NCI-H1417 treated with DMSO at 0.1 percent for 48 hours (cell line): ENCODE measurements at places on chromosomes 2 and 18.
A peak's percentile ranks its signal among the peaks of the same experiment; 100 is the strongest.

DNA sequence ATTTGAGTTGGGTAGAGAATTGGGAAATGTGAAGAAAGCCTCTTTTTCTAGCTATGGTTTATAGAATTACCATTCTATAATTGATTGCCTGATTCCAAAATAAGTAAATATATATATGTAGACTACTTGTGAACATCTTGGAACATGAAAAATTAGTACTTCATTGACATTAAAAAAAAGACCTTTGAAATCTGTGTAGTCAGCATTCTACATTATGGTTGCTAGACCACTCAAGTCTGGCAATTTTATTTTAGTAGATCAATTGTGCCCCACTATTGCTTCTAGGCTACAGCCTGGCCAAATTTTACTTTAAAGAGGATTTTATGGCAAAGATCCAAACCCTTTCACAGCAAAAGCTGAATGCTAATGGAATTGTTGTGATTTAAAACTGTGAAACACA, 279.8 kb downstream of the IKZF2 start:
- DNase-seq = no peak

GRCh38 chr2:174717916-174718315, 46.4 kb downstream of the CHRNA1 start:
- no peak for DNase-seq

DNA sequence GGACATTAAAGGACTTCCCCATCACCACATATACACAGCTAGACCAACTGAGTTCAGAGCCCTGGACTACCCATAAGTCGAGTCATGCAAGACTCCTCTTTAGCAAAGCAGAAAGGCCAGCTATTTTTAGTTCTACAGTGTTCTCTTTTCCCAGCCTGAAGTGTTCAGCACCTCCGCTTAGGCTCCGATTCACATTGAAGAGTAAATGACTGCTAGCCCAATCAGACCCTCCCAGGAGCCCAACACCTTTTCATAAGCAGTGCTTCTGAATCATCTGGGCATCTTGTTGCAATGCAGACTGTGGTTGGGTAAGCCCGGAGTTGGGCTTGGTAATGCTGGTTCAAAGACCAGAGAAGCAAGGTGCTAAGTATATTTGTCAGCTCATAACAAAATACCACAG, 138.6 kb upstream of the MSH6 start:
- DNase-seq = no peak

DNA sequence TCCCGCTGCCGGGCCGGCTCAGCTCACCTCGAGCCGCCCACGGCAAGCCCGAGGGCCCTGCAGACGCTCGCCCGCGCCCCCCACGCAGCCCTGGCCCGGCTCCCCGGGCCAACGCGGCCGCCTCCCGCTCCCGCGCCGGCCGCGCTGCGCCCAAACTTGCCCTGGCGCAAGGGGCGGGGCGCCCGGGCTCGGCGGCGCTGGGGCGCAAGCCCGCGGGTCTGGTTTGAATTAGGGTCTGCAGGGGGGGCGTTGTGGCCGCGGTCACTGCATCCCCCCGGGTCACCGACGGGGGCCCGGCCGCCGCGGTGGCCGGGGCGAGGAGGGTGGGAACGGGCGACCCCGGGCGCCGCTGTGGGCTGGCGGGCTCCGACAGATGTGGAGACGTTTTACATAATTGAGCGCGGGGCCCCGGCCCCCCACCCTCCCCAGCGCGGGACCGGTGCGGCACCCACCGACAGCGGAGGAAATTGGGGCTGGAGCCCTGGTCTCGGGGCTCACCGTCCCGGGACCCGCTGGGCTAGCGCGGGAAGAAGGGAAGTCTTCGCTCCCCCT, 690 bp downstream of the SDC1 start:
- no peak for DNase-seq

- no peak for DNase-seq
Measured at GRCh38 chr2:230984393-230985220, 11.3 kb upstream of the SPATA3 start.

- no peak for DNase-seq
Measured at GRCh38 chr18:11047156-11047555, 102.2 kb downstream of the PIEZO2 start.

- DNase-seq = no peak
Measured at GRCh38 chr18:59549503-59550173, 147.6 kb downstream of the CCBE1 start.

GRCh38 chr18:77255426-77256105, 5.9 kb downstream of the GALR1 start:
- no peak for DNase-seq

- no peak for DNase-seq
Measured at GRCh38 chr2:82996217-82996616, 1462.9 kb downstream of the SUCLG1 start.

- DNase-seq = no peak
Measured at GRCh38 chr2:27615316-27615715, 13.5 kb downstream of the CCDC121 start.

DNA sequence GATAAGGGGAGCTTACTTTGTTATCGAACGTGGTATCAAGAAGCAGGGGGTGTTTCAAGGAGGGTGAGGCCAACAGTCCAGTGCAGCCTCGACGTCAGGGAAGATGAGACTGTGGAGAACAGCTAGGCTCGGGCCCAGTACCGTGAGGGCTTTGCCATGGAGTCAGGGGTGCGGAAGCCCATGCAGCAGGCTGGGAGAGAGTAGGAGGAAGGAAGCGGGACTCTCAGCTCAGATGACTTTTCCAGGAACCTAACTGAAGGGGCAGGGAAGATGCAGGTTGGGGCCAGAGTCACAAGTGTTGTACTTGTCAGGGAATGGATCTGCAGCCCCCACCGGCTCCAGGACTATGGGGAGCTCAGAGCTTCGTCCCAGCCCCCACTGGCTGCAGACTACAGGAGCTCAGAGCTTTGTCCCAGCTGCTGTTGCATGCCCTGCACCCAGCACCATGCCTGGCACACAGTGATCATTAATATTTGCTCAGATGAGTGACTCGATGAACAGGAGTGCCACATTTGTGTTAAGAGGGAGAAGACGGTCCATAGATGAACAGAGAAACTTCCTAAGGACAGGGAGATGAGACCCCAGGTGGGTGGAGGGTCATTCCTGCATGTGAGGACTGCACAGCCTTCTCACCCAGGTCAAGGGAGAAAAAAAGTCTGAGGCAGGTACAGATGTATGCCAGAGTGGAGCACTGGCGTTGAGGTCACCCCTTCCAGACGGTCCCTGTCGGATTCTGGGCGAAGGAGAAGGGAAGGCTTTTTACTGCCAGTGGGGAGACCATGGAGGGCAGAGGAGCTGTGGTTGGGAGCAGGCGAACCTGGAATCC, 36.4 kb downstream of the PTGR3 start:
- no peak for DNase-seq

DNA sequence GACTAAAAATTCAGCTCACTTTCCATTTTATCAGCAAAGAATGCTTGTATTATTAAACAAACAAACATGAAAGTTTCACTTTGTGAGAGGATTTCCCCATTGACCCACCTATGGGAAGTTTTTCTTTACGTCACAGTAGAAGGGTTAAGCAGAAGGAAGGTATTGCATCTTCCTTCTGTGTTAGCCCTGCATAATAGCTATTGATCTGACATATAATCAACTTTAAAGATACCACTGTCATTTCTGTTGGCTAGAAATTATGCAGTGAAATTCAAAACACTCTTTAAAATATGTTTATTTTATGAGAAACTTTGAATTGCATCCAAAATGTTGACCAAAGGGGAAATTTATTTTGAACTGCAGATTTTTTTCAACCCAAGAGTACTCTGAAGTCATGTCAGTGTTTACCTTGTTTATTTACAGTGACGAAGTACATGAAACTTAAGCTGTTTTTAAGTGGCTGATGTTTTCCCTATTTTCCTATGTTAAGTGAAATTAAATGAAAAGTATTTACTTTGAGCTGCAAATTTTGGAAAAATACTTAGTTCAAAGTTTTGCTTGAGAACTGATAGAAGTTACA, 566.4 kb downstream of the ZEB2 start:
- DNase-seq = no peak

DNA sequence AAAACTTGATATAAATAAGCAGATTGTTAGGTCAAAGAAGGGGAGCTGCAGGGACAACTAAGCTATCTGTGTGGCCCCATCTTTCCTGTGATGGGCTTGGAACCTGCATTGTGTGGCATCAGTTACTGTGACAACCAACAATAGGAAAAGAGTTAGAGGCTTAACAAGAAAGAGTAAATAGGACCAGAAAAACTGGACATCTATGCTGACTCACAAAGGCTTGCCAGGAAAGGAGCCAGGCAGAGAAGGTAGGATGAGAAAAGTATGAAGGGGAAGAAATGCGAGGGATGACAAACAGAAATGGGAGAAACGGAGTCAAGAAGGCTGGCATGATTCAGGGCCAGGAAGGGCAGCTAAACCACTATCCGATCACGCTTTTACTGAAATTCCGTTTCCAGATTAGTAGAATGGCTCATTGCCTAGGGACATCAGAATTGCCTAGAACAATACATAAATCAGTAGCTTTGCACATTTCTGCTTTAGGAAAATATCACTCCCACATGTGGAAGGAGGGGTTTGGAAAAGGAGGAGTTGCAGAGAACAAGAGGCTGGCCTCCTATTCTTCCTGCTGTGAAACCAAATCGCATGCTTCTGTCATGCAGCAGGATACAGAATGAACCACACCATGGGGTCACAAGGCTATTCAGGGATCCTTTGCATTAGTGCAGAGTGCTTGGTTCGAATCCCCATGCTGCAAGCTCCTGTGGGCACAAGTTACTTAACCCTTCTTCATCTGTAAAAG, 7.3 kb downstream of the PLA2R1 start:
- no peak for DNase-seq

DNA sequence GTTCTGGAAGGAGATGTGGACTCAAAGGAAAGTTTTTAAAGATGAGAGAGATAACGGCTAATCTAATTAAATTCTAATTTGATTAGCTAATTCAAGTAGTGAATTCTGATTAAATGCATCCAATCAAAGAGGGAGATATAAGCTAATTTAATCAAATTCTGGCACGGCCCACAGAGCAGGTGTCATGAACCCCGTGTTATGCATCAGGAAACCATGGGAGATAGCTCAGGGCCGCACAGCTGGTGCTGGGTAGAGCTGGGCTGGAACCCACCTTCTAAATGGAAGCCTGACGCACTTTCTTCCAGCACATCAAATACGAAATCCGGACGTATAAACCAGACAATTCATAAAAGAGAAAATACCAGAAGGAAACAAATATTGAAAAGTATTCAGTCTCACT, 57.2 kb downstream of the GREB1 start:
- DNase-seq = no peak

DNA sequence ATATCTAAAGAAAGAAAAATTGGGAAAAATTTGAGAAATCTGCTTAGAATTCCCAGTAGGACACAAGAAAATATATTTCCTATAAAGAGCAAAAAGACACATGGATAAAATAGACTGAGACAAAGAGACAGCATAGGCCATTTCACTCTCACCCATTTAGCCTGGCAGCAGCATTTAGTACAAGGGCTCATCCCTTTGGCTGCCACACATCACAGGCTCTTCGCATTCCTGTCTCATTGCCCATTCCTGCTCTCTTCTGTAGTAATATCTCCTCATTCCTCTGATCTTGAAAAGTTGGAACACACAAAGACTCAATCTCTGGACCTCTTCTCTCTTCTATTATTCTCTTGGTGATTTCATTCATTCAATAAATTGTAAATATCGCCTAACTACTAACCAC, 162.6 kb downstream of the SOX11 start:
- no peak for DNase-seq

GRCh38 chr2:65366595-65367125, 65.7 kb downstream of the SPRED2 start:
- DNase-seq = peak; percentile 61

DNA sequence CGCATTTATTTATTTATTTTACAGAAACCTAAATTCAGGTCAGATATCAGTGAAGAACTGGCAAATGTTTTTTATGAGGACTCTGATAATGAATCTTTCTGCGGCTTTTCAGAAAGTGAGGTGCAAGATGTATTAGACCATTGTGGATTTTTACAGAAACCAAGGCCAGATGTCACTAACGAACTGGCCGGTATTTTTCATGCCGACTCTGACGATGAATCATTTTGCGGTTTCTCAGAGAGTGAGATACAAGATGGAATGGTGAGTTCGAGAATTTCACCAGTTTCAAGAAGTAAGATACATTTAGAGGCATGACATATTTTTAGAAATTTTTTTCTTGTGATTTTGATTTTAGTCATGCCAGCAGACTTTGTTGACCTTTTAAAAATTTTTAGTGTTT, 4.6 kb downstream of the CDCA7 start:
- DNase-seq = no peak

DNA sequence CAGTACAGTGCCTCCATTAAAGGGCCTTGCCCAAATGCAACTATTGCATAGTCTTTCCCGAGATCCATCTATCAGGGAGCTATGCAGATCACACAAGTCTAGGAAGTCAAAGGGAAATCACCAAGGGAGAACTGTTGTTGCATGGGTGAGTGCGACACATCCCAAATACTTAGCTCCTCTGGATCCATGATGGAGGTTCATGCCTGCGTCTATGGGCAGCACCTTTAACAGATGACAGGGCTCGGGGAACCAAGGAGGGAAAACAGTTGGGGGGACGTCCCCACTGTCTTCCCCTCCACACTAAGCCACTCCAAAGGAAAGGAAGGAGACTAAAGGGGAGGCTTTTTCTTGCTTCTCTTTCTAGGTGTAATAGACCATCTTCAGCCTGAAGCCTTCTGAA, 552.8 kb upstream of the PKDCC start:
- no peak for DNase-seq

GRCh38 chr2:236899146-236899545, 186.5 kb upstream of the COPS8 start:
- DNase-seq = no peak

GRCh38 chr2:226208726-226209125, 590.9 kb downstream of the IRS1 start:
- DNase-seq = no peak

GRCh38 chr2:207394812-207395534, 134.8 kb upstream of the CREB1 start:
- no peak for DNase-seq

- no peak for DNase-seq
Measured at GRCh38 chr2:64718250-64718885, 64.7 kb upstream of the SERTAD2 start.

DNA sequence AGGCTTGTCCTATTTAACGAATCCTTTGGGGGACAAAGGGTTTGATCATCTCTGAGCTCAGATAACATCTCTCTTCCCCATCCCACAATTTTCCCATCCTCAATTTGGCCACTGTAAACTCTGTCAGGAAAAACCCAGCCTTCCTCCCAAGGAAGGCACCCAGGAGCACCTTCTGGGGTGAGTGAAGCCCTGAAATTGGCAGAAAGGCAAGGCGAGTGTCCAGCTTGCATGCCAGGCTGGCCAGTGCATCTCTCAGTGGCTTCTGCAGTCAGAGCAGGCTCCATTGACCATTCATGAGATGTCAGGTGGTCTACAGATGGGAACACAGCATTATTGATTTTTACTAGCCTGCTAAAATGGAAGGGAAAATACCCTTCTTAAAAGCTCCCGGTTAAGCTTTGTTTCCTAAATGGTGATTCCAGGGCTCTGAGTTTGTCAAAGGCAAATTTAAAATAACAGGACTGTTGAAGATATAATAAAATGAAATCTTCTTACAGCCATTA, 83.2 kb upstream of the BOD1L2 start:
- no peak for DNase-seq

DNA sequence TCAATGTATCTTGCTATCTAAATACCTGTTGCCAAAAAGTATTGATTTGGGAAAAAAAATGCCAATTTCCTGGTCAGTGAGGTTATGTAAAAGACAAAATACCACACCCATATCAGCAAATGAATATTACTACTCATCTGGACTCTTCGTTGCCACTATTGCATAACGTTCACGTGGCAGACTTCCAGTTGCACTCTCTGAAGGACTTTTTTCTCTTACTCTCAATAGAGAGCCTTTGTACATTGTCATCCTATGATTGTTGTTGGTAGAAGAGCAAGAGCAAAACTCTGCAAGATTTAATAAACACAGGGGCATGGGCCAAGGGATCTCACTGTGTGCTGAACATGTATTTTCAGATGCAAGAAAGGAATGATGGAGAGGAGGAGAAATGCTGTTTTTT, 689.8 kb downstream of the MBD2 start:
- no peak for DNase-seq
